GM12878 (cell line): ENCODE measurements at places on chromosomes 13 and 19. TPM values are rescaled to one million over a fixed set of nuclear protein-coding genes. Genes with fewer than 3 reads are reported as not detected.

GRCh38 chr13:28538932-28539331 is 44.0 kb upstream of the FLT1 start:
- H3K27ac ChIP-seq, result no peak overlapping the region
- no peak overlapping the region for H3K4me3 ChIP-seq
- no peak for DNase-seq
- no peaks in the 10 kb centered on the region for H3K36me3 ChIP-seq
- H3K27me3 ChIP-seq, result no peaks in the 10 kb centered on the region
- H3K4me1 ChIP-seq, result peaks cover 14% of the 10 kb centered on the region

DNA sequence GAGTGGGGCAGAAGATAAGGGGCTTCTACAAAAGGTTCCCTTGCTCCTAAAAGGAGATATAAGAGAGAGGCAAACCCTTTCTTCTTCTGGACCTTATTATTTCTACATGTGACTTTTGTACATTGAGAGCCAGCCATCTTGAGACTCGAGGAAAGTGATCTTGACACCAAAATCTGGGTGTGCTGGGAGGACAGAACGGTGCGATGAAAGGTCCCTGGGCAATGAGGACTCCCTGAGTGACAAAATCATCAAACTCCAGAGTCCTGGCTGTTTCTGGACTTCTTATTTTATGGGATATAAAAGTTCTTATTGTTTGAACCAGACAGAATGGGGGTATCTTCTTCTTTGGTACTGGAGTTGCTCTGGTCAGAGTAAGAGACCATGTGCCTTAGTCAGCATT is 411.0 kb downstream of the ZNF536 start:
- H3K27me3 ChIP-seq, result no peaks in the 10 kb centered on the region
- no peak overlapping the region for H3K27ac ChIP-seq
- DNase-seq, result no peak
- no peaks in the 10 kb centered on the region for H3K36me3 ChIP-seq
- no peak overlapping the region for H3K4me3 ChIP-seq

C19orf81 gene
- total RNA-seq, result 0.69 TPM in 1 of 2 replicates, not detected in the other

ZNF761 gene
- 7.9 and 8.8 TPM in 2 replicates for total RNA-seq

DNA sequence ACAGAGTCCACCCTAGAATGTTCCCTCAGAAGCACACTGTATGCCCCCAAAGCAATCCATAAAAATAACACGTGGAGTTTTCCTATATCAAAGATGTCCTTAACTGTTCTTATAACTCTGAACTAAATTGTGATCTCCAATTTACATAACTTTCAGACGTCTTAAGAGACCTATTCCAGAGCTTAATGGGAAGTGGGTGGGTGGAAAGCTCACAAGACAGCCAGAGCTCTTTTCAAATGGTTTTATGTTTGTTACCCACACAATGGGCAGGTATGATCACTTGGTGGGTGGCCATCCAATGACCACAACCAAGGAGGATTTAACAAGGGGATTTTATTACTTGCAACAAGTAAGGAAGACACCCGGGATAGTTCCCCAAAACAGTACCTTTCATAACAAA is 81.7 kb downstream of the LRRC63 start:
- peaks cover 22% of the 10 kb centered on the region for H3K4me1 ChIP-seq
- no peaks in the 10 kb centered on the region for H3K36me3 ChIP-seq
- H3K27ac ChIP-seq, result no peak overlapping the region
- no peak for DNase-seq

DNA sequence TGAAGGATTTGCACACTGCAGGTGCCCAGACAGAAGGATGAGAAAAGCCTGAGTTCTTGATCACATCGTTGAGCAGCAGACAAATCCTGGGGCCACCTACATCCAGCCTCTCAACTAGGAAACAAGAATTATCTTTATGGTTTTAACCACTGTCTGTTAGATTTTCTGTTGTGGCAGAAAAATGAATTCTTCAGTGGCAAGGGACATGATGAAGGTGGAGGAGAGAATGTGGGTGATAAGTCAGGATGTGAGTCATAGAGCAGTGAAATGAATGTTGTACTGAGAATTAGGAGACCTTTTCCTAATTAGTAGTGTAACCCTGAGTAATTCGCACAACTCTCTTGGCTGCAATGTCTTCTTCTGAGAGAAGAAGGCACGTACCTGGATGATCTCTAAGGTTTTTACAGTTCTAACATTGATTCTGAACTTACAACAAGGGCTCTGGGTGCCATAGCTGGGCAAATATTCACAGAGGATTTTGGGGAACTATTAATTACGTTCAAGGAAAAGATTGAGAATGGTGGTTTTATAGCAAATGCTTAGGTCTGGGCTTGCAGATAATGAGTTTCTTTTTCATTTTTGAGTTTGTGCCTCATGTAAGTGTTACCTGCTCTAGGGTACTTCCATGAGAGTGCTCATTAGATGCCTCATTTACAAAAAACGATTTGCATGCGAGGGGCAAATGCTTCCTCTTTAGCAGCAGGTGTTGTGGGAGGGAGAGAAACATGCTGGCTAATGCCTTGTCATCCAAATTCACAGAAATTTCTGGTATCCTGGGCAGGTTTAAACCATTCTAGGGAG is 111.0 kb upstream of the KL start:
- H3K36me3 ChIP-seq, result no peaks in the 10 kb centered on the region
- peaks cover 9% of the 10 kb centered on the region for H3K4me1 ChIP-seq
- H3K4me3 ChIP-seq, result 0 out of 2 replicates have a peak overlapping the region, but pooled peaks have one; percentile 1

PSG6 gene
- not detected in 2 replicates for total RNA-seq

DNA sequence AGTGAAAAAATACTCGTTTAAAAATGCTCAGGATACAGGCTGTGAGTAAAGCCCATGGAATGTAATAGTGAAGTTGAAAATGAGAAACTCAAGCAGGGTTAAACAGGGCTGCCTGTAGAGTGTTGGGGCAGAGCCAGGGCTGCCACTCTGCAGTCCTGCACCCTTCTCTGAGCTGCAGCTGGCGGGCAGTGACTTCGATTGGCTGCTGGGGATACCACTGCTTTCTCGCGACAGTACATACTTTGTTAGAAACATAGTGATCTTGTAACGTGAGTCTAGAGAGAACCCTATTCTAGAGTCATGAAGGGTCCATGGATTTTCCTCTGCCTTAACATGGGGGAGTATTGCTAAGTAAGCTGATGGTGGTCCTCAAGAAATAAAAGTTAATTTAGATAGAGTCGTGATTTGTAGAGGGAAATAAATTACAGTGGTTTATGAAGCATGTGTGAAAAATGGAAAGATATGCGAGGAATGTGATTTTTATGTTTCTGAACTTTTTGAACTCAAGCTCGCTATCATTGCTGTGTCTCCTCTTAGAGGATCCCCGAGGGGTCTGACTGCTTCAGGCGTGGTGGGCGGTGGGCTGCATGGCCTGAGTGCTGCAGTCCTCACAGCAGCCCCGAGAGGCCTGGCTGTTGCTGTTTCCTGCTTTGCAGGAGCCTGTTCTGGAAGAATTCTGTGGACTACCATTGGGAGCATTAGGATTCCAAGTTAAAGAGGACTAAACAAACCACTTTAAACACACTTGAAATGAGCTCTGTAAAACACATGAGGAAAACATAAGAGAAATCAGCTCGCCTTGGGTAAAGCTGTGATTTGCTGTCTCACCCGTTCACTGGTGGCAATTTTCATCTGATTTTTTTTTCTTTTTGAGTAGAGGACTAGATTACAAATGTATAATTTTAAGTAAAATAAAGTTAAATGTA is 95.7 kb downstream of the ARHGEF7 start:
- no peak overlapping the region for H3K27ac ChIP-seq
- H3K27me3 ChIP-seq, result no peaks in the 10 kb centered on the region
- peaks cover 18% of the 10 kb centered on the region for H3K36me3 ChIP-seq

DNA sequence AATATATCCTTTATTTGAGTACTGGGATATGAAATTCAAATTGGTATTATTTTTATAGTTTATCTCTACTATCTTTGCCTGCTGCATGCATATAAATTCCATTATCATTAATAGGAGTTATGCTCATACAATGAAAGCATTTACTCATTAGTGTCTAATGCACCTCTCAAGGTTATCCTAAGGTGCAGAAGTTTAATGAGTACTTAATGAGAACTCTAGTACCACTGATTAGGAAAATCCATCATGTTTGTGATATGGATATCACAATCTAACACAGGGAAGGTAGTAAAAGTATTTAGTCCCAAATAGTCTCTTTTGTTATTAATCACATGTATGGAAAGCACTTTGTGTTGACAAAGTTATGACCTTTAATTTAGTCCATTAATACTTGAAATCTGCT is 77.2 kb upstream of the SLC10A2 start:
- H3K4me1 ChIP-seq, result no peaks in the 10 kb centered on the region
- DNase-seq, result no peak
- H3K36me3 ChIP-seq, result no peaks in the 10 kb centered on the region
- no peak overlapping the region for H3K27ac ChIP-seq

NLRP9 gene
- not detected in 2 replicates for total RNA-seq

DNA sequence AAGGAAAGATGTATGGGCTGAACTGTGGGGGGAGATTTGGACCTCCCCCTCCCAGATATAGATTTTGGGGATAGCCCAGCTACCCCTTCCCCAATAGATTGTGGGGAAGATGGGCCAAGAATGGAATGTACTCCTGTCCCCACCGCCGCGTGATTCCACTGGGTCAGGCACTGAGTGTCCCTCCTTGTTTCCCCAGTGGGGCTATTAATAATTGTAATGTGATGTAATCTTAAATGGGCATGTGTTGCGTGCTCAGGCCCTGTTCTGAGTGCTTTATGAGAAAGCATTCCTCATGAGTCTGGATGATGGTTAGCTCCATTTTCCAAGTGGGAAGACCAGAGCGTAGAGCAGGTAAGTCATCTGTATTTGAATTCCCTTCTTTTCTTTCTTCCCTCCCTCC is 1.4 kb downstream of the PSMD8 start:
- peaks cover 14% of the 10 kb centered on the region for H3K4me1 ChIP-seq
- DNase-seq, result no peak
- no peaks in the 10 kb centered on the region for H3K27me3 ChIP-seq
- peaks cover 12% of the 10 kb centered on the region; the same call in 1 of the 2 replicates for H3K36me3 ChIP-seq
- peak overlapping the region; percentile 88 for H3K27ac ChIP-seq

ZIC2 gene
- total RNA-seq, result not detected in 2 replicates

- no peaks in the 10 kb centered on the region for H3K4me1 ChIP-seq
- no peak overlapping the region for H3K4me3 ChIP-seq
- H3K27me3 ChIP-seq, result no peaks in the 10 kb centered on the region
- no peaks in the 10 kb centered on the region for H3K36me3 ChIP-seq
- no peak for DNase-seq
Measured at GRCh38 chr19:52343548-52343947, 7.5 kb downstream of the ZNF610 start.

DNA sequence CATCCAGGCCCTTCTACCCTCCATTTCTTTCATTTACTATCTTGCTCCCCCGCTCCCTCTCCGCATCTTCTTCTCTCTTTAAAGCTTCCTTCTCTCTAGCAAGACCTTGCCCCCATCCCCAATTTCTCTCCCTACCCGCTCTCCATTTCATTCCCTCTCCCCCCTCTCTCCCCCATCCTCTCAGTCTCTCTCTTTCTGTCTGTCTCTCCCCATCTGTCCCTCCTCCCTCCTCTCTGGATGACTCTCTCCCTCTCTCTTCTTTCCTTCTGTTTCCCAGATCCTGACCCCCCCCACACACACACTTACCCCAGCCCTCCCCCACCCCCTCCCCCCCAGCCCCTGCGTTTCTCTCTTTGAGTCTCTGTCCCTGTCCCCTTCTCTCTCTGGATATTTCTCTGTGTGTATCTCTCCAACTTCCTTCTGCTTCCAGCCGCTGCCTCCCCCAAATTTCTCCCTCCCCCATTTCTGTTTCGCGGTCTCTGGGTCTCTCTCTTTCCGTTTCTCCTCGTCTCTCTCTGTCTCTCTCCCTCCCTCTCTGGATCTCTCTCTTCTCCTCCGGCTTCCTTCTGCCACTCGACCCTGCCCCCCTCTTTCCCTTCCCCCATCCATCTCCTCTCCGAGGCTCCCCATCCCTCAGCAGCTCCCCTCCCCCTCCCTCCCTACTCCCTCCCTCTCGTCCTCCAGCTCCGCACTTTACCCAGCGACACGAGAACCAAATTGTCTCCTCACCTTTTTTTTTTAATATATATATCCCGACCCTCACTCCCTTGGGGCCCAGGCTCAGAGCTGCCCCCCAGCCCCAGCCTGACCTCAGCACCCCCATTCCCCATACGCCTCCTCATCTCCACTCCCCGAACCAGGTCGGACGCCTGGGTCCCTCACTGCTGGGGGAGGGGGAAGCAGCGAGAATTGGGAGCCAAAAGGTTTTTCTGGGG is 3.6 kb upstream of the CACNG8 start:
- DNase-seq, result no peak
- no peak overlapping the region for H3K27ac ChIP-seq
- H3K36me3 ChIP-seq, result no peaks in the 10 kb centered on the region
- no peak overlapping the region for H3K4me3 ChIP-seq

DNA sequence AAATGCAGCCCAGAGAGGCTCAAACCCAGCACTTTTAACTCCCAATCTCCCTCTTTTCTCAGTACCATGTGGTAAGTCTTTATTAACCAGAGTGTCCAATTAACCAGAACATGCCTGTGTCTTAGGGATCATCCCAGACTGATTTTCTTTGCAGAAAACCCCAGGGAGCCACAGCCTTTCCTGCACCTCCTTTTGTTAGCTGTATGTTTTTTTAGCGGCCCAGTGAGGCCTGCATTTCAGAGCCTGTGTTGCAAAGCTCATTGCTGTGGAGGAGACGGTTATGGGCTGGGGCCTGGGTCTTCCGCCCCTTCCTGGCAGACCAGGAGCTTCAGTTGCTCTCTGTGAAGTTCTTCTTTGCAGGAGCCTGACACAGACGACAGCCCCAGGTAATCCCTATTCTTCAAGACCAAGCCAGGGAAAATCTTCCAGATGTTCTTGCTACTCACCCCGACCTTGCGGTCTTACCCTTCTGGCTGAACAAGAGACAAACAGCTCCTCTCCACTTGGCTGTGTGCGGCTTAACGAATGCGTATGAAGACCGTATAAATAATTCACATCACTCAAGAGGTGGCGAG is 70.7 kb upstream of the TSHZ3 start:
- H3K4me3 ChIP-seq, result no peak overlapping the region
- no peaks in the 10 kb centered on the region for H3K4me1 ChIP-seq
- no peak for DNase-seq
- H3K27ac ChIP-seq, result no peak overlapping the region
- H3K36me3 ChIP-seq, result no peaks in the 10 kb centered on the region

DNA sequence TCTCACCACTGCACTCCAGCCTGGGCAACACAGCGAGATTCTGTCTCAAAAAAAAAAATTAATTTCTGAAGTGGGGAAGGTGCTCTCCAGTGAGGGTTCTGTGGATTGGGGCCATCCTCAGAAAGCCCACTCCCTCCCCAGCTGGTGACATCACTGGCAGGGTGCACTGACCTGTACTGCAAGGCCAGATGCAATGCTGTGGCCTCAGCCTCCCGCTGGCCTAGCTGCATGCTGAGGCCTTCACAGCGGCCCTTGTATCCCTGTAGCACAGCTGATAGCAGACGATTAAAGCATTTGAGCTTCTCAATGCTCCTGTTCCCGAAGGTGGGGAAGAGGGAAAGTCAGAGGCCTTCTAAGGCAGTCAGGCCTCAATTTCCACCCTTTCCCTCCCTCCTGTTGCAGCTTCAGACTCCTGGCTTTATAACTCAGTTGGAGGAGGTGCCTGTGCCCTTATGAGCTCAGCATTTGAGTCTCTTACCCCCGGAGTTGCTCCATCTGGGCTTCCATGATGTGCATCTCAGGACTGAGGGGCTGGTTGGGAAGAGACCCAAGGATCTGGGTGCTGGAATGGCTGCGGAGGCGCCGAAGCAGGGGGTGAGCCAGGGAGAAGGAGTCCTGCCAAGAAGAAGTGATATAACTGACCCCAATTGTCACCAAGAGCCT is 5.3 kb downstream of the USHBP1 start:
- H3K27ac ChIP-seq, result no peak overlapping the region
- H3K4me3 ChIP-seq, result no peak overlapping the region
- H3K36me3 ChIP-seq, result no peaks in the 10 kb centered on the region
- peaks cover 2% of the 10 kb centered on the region; the same call in 1 of the 2 replicates for H3K4me1 ChIP-seq
- H3K27me3 ChIP-seq, result no peaks in the 10 kb centered on the region

GRCh38 chr19:31500197-31500830 is 151.1 kb upstream of the TSHZ3 start:
- no peak overlapping the region for H3K4me3 ChIP-seq
- DNase-seq, result no peak
- H3K4me1 ChIP-seq, result no peaks in the 10 kb centered on the region
- H3K27ac ChIP-seq, result no peak overlapping the region
